Activated CD8-positive, alpha-beta memory T cell treated with anti-CD3 and anti-CD28 coated beads, Interleukin-2, amount 10 ng/mL, durations not matched to agents 7 days and 5 days (primary cell): ENCODE measurements at places on chromosomes 4 and X. TPM values are rescaled to one million over a fixed set of nuclear protein-coding genes. Genes with fewer than 3 reads are reported as not detected.

GRCh38 chr4:15659768-15660570 lies 4.8 kb upstream of the FBXL5 start:
- no peak for DNase-seq

GRCh38 chr4:168781926-168782325 lies 228.1 kb downstream of the CBR4 start:
- DNase-seq = no peak

DNA sequence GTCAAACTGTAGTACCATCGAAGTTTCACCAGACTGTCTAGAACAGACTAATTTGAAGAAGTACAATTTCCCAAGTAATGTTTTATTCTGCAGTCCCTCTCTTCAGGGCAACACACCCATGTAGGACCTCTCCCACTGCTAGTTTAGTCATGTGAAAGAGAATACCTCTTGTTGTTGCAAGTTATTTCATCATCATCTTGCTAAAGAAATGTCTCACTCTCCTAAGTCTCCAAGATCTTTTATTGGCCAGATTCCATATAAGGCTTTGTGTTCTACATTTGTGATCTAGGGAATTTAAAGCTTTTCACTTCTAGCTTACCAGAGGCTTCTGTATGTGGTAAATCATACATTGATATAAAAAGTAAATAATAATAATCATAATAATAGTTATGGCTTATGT lies 745.3 kb upstream of the MAGEB2 start:
- no peak for DNase-seq

- no peak for DNase-seq
Observed at GRCh38 chr4:94531991-94532789, 80.4 kb downstream of the PDLIM5 start.

RAB9B gene
- total RNA-seq = 0.26 TPM
